AG08396 (cell line): ENCODE measurements at places on chromosomes 11 and 22.

DNA sequence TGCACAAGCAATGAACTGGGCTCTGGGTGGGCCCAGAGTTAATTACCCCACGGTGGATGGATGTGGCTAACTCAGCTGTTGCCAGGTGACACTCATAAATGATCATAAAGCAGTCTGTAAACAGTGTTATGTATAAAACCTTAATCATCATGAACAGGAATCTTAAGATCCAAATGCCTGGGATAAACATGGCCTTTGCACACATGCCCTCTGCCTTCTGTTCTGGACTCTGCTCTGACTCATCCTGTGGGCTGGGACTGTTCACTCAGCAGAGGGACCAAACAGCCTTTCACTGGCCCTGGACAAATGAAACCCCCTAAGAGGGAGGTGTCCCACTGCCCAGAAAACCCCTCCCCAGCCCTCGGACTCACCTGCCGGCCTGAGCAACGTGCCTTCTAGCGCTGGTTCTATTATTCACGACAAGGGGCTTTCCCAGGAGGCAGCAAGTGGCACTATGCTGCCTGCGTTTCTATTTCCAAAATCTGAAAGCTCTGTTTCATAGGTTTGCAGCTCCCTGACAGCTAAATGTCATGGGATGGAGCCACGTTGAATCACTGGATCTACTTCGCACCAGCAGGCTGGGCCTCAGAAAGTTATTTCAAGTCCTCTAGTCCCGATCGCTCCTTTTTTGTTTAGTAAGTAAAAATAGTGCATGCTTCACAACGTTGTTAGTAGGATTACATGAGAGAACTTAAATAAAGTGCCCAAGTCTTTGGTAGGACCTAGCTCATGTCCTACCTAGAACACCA is 53.0 kb downstream of the LARGE1 start:
- DNase-seq = peak; percentile 61

GRCh38 chr22:39170825-39171622 is 18.5 kb upstream of the CBX7 start:
- DNase-seq = peak; percentile 84

DNA sequence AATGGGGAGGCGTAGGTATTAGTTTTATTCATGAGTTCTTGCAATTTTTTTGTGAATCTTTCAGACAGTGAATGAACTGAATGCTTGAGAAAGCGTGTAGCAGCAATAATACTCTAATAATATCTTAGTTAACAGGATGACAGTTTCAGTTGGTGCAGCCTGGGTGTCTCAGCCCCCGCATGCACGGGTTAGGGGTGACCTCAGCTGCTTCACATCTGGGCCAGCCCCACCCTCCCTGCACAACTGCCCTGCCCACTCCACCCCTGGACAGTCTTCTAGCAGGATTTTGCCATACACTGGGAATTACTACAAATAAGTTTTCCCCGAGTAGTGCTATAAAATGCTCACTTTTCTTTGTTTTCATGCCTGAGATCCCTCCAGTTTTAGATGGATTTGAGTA is 83.2 kb downstream of the ST3GAL4 start:
- DNase-seq = no peak

GRCh38 chr22:37048133-37048532 is 3.4 kb upstream of the KCTD17 start:
- DNase-seq = peak; percentile 70

- DNase-seq = peak; percentile 40
Observed at GRCh38 chr11:74949753-74950137, 679 bp downstream of the SPCS2 start.

GRCh38 chr11:2655016-2655719 is 44.6 kb downstream of the KCNQ1OT1 start:
- DNase-seq = peak; percentile 2

DNA sequence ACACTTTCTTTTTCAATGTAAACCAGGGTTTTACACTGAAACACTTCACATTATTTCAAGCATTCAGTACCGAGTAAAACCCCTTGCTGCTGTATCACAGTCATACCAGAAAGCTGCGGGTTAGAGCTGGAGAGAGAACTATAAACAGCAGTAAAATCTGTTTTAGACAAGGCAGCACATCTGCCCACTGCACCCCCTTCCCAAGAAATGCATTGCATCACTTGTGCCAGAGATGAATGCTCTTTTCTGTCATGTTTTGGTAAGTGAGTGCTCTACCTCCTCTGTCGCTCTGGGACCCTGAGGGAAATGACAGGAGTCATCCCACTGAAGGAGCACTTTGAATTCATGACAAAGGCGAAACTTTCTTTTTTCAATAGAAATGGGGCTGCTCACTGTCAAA is 107.2 kb downstream of the MAML2 start:
- no peak for DNase-seq

GRCh38 chr22:48700566-48701295 is 1126.9 kb downstream of the BRD1 start:
- DNase-seq = no peak

DNA sequence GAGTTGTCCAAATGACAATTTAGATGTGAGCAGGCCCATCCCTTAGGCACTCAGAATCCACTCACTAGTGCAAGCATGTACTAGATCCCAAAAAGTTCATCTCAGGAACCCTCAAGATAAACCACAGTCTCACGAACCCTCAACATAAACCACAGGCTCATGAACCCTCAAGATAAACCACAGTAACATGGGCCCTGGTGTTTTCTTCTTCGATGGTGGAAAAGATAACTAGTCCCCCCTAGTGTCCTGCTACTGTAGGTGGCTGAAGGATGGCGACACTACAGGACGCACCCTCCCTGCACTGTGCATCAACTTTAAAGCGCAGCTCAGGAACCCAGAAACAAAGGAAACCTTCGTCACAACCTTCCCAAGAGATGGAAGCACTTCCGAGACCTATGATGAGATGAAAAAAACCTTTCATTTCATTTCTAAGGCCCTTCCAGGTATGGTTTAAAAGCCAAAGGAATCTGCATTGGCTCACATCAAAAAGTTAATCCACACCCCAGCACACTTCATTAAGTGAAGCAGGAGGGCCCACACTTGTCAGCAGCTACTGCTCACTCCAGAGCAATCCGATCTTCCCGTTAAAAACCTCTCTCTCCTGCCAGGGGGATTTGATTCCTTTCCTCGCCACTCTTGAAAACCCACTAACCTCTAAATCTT is 2.4 kb downstream of the LARGE1 start:
- DNase-seq = peak; percentile 17

- no peak for DNase-seq
Observed at GRCh38 chr11:107271425-107271824, 186.2 kb downstream of the CWF19L2 start.

DNA sequence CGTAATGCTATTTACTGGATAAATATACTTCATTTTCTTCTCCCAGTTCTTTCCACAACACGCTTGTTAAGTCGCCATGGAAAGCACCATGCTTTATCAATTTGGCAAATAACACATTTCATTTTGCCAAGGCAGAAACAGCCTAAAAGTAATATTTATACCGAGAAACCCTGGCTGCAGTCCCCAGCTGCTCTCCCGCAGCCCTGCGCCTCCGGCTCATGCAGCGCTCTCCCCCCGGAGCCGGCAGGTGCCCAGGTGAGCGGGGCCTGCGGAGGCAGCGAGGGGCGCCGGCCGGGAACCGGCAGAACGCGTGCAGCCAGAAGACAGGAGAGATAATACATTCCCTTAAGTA is 681 bp upstream of the ARHGEF12 start:
- DNase-seq = no peak

DNA sequence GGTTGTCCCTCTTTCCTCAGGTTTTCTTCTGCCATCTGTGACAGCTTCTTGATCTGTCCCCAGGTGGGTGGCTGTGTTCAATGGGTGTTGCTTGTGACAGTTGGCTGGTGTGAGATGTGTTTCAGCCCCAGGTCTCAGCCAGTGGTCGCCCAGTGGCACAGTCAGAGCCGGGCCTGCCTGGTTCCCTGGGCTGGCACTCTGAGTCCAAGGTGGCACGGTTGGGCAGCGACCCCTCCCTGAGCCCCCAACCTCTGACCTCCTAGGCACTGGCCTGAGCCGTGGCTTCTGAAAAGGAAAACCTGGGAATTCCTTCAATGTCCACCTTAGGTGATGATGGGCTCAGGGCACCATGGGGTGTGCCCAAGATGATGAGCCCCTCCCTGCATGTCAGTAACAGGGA is 14.0 kb upstream of the PRODH start:
- DNase-seq = no peak

- peak; percentile 77 for DNase-seq
Observed at GRCh38 chr11:61152816-61153592, 8.2 kb downstream of the VPS37C start.

DNA sequence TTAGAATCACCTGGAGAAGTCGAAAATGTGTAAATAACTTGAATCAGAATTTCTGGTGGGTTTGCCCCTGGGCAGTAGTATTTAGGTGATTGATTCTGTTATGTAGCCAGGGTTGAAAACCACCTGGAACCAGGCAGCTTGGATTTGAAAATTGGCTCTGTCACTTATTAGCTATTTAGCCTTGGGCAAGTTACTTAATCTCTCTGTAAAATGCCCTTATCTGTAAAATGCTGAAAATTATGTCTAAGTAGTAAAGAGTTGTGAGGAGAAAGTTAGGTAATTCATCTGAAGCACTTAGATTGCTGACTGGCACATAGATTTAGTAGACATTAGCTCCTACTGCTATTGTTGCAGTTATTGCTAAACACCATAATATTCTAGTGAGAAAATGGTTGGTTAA is 49.3 kb downstream of the PPME1 start:
- no peak for DNase-seq

GRCh38 chr11:66624450-66624849 is 8.0 kb downstream of the RBM14 start:
- no peak for DNase-seq

DNA sequence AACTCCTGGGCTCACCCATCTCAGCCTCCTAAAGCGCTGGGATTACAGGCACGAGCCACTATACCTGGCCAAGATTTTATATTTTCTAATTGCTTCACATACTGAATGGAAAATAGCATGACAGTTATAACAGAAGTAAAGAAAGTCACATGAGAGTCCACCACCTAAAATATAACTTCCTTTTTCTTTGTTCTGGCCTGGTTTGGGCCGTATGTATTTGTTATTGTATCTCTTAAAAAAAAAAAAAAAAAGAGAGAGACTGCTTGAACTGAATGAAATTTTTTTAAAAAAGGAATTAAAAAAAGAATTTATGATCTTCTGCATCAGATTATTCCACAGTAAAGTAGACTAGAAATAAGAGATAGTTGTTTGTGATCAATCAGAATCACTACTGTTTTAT is 86.0 kb upstream of the GRIK4 start:
- no peak for DNase-seq

DNA sequence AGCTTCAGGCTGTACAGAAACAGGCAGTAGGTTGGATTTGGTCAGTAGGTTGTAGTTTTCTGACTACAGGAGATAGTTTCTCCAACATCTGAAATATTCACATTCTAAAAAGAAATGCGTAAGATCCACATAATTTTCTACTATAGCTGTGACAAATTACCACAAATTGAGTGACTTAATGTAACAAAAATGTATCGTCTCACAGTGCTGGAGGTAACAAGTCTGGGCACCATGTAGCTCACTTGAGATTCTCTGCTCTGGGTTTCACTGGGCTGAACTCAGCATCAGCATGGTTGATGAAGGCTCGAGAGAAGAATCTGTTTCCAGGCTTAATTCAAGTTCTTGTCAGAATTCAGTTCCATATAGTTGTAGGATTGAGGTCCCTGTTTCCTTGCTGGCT is 350.9 kb upstream of the CCDC179 start:
- DNase-seq = no peak

DNA sequence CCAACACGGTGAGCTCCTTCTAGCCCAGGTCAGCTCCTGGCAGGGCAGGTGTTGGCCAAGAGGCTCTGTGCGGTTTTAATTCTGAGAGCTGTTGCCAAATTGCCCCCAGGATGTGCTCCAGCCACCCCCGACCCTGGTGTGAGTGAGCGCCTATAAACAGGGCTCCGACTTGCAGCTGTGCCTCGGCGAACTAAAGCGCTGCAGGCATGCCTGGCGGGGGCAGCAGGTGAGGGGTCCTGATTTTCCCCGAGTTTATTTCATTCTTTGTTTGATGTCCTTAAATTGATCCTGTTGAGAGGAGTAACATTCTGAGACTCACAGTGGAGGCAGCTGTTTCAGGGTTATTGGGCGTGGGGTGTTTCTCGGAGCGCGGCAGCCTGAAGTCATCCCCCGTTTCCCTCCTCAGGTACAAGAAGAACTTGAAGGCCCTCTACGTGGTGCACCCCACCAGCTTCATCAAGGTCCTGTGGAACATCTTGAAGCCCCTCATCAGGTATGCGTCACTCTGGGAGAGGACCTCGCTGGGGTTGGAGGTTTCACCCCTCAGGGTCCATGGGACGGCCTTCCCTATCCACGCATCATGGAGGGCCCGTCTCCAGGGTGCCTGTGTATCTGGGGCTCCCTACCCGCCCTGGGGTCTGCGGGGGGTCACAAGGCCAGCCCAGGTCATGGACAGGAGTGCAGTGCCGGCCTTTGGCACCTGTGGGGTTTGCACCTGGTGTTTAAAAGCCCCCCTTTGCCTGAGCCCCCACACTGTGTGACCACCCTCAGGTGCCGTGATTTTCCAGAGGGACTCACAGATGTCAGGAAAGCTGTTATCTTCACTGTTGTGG is 62.1 kb downstream of the ARHGAP8 start:
- DNase-seq = no peak

- DNase-seq = no peak
Observed at GRCh38 chr11:95671768-95672167, 117.8 kb downstream of the FAM76B start.

DNA sequence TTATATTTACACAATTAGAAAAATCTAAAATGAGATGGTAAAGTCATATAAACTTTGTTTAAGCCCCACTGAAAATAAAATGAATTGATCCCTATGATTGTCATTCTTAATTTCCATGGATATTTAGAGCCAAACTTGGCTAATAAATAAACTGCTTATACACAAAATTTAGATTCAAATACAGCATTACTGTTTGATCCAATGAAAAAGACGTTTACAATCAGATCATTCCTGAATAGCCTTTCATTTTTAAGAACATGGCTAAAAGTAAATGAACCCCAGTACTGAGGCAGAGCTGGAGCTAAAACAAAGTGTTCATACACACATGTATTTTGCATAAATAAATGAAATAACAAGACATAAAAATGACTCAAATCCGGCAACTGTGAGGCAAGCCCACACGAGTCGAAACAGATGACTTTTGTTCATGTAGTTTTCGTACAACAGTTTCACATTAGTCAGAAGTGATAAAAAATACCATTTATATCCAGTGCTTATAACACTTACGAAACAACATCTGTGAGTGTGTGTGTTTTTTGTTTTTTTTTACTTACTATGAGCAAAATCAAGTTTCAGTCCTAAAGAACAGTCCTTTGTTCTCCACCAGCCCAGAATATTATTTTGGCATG is 386.5 kb downstream of the SOX6 start:
- DNase-seq = no peak
